ENCODE measurements at places on chromosomes 2 and 18.

DNA sequence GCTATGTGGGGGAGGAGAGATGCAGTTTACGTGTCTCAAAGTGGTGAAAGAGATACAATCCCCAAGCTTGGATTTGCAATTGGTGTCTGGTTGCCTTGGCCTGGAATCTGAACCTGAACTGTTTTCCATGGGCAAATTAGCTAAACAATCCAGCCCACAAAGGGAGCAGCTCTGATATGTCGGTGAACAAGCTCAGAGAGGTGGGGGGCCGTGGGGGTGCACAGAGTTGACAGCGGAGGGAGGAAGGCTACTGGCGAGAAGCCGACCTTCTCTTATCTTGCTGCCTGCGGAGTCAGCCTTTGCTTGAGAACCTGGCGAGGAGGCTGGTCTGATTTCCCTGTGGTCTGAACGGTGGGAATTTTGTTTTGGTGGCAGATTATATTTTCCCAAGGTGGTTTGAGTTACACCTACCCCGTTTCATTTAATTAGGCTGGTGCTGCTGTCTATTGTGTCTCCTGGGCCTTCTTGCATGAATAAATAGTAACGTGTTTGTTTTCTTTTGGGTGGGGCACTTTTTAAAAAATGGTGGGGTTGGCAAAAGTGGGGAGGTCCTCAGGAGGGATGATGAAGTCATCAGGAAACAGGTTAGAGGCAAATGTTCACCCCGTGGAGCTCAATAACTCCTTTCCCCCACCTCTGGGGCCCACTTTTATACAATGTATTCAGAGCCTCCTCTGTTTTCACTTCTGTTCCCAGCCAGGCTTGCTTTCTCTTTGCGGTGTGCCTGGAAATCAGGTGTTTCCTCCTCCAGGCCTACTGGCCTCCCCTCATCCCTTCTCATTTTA is 80.9 kb upstream of the IGFBP5 start:
- peak; percentile 47 for DNase-seq

DNA sequence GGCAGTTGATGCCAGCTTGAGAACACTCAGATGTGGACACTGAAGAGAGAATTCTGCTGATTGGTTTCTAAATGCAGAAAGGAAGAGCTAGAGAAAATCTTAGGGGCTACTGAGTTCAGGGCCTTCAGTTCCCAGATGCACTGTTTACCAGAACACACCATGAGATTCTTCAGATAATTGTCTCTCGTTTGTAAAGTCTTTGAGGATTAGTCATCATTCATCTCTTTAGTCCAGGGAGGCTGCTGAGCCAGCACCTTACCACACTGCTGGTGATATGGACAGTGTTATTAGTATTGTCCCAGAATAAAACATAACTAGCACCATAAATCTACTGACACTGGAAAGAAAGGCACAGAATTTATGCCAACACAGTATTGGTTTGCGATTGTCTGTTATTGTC is 690.8 kb upstream of the CELF4 start:
- DNase-seq: no peak

- no peak for DNase-seq
Measured at GRCh38 chr2:9821805-9822445, 21.3 kb upstream of the TAF1B start.

DNA sequence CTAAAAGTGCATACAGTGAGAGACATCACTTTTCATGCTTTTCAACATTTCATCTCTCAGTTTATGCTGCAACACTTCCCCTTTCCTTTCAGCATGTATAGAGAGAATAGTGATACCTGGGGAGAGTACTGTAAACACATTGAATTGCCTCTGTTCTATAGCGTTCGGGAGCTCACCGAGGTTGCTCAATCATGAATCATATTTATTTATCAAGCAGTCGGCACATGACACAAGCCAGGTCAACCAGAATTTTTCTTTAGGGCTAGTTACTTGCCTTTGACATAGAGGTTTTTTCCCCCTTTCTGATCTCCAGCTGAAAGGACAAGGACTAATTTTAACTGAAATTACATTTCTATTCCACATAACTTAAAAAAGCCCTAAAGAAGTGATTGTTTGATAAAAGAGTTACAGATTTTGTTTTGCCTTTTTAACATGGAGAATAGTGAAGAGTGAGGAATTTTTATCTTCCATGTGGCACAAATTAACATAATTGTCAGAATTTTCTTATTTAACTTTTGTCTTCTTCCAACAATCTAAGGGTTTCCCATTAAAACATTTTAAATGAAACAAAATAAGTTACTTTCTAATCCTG is 690.9 kb upstream of the TMEFF2 start:
- DNase-seq: no peak

- DNase-seq: peak; percentile 62
Measured at GRCh38 chr18:3350566-3351527, 88.9 kb downstream of the MYL12B start.

DNA sequence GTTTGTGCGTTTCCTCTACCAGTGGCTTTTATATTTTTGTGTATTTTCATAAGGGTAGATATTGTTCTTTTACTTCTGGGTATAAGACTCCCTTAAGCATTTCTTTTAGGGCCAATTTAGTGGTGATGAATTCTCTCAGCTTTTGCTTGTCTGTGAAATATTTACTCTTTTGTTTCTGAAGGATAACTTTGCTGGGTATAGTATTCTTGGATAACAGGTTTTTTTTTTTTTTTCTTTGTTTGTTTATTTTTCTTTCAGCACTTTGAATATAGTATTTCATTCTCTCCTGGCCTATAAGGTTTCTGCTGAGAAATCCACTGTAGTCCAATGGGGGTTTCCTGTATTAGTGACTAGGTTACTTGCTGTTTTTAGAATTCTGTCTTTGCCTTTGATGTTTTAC is 122.7 kb downstream of the XRCC5 start:
- no peak for DNase-seq
